T follicular helper cell (primary cell): ENCODE measurements at places on chromosomes 6 and 20.

DNA sequence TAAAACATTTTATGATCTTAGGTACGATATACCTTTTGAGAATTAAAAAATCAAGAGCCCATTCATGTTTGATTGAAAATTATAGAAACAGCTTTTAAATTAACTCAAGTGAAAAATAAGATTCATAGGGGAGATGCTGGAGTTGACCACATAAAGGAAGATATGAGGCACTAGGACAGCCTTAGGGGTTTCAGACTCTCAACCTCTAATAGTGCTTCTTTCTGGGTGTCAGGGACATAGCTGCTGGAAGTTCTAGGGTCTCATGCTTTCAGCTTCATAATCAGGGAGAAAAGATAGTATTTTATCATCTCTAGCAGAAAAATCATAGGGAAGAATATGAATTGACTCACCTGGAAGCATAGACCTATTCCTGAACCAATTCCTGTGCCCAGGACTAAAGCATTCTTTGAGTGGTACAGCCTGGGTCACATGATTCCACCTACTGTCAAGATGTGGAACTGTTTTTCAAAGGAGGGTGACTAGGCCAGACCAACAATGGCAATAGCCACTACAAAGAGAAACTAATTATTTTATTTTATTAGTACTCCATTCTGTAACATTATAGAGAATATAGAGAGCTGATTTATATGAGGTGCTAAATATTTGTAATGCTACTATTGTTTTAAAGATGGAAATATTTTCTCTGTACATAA, 27.8 kb upstream of the CENPW start:
- no peak for DNase-seq

DNA sequence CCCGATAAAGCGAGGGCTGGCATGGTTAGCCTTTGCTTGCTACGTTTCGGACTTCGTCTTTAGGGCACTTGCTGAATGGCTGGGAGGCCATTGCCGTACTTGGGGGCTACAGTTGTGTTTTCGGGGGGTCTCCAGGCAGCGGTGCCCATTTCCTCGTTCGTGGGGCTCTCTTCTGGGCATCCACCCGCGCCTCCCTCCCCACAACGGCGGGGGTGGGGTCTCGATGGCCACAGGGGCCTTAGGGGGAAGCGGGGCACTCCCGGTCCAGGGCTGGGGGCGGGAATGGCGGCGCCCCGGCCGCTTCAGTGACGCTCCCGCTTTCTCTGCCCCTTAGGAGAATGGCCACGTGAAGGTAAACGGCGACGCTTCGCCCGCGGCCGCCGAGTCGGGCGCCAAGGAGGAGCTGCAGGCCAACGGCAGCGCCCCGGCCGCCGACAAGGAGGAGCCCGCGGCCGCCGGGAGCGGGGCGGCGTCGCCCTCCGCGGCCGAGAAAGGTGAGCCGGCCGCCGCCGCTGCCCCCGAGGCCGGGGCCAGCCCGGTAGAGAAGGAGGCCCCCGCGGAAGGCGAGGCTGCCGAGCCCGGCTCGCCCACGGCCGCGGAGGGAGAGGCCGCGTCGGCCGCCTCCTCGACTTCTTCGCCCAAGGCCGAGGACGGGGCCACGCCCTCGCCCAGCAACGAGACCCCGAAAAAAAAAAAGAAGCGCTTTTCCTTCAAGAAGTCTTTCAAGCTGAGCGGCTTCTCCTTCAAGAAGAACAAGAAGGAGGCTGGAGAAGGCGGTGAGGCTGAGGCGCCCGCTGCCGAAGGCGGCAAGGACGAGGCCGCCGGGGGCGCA, 2.4 kb downstream of the MARCKS start:
- no peak for DNase-seq

- no peak for DNase-seq
Observed at GRCh38 chr20:33540427-33540826, 50.5 kb downstream of the CBFA2T2 start.

GRCh38 chr6:167031082-167031709, 32.0 kb downstream of the CEP43 start:
- no peak for DNase-seq
